NCI-H2171 (cell line): ENCODE measurements at places on chromosomes 11 and 22.

DNA sequence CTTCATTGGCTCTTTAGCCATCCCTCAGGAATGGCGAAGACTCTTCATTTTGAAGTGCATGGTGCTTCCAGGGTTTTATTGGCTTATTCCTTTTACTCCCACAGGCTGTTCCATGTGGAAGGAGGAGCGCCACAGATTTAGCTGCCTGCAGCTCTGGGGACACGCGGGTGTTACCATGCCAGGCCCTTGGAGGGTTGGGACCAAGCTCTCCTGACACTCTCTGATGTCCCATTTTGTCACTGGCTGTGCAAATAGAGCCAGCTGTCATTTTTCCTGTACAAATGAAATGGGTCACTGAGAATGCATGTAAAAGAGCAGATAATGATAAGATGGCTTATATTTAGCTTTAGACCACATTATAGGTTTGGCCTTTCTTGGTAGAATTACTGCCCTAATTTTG lies 9.2 kb downstream of the THYN1 start:
- DNase-seq = no peak

- no peak for DNase-seq
These were observed 51.7 kb downstream of the BARX2 start for GRCh38 chr11:129427376-129427775.

GRCh38 chr11:133343951-133344350 lies 188.3 kb downstream of the OPCML start:
- no peak for DNase-seq

- peak; percentile 53 for DNase-seq
These were observed 7.3 kb upstream of the TP53I11 start for GRCh38 chr11:44957776-44958564.

GRCh38 chr22:17493419-17493981 lies 69.8 kb upstream of the SLC25A18 start:
- DNase-seq = no peak

DNA sequence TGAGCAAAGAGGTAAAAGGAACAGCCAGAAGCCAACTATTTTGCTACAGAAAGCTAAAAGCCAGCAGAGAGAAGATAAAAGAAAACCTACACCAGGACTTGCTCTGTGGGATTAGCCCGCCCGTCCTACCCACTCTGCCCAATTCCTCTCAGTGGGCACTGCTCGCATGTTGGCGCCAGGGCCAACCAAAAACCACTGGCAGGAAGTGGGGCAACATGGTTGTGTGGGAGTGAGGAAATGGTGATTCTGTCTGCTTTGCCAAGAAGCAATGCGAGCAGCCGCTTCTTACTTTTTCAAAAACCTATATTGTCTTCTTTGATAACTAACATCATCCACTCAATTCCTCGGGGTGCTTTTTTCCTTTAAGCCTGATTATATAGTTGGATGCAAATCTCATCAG lies 14.2 kb upstream of the APOA1 start:
- DNase-seq = no peak

- DNase-seq = no peak
These were observed 12.8 kb downstream of the ATM start for GRCh38 chr11:108235633-108236032.

- DNase-seq = no peak
These were observed 27.8 kb downstream of the CD82 start for GRCh38 chr11:44593251-44593650.

DNA sequence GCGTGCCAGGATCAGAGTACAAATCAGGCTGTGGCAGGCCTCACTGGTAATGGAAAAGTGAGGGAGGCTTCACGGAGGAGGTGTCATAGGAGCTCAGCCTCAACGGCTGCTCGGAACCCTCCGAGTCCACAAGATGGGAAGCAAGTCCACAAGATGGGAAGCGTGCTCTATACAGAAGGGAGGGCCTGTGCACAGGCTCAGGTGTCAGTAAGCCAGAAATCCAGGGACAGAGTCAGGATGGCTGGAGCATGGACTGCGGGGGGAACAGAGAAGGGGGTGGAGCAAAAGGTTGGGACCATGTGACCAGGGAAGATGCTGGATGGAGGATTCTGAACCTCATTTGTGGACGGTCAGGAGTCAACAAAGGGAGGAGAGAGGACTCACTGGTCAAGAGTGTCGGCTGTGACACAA lies 3.4 kb upstream of the DPP3 start:
- DNase-seq = no peak

- DNase-seq = peak; percentile 95
These were observed at the start of gene PAK1 for GRCh38 chr11:77473801-77474683. Gene PAK1, minus strand, starts transcription at chr11:77474094. Its CDS starts 81,574 bp downstream, at chr11:77392520.

- no peak for DNase-seq
These were observed 55.9 kb downstream of the NAT10 start for GRCh38 chr11:34161361-34161760.

DNA sequence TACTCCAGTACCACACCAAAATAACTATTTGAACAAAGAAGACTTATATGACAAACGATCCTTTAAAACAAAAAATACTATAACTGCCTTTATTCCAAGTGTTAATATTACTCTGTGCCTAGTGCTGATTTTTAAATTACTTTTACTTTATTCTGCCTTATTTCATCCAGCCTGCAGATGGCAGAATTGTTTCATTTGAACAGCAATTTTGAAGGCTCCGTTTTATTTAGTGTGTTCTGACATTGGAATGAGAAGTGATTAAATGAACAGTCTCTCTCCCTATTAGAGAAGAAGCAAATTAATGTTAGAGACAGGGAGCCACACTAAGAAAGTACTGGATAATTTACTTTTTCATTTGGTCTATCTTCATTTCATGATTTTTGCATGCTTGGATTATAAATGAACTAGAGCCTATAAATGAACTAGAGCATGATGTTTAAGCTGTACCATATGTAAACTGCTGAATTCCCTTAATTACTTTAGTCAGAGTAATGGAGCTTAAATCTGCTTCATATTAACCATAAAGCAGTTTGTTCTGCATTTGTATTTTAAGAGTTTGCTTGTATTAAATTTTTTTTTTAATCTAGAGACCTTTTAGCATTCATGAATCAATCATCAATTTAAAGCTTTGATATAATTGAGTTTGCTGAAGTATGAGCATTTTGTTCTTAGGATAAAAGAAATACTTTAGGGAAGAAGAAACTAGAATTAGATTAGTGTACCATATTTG lies 9.8 kb downstream of the PDHX start:
- peak; percentile 61 for DNase-seq

- DNase-seq = no peak
These were observed 49.3 kb downstream of the PPME1 start for GRCh38 chr11:74220376-74220775.

- no peak for DNase-seq
These were observed 60.9 kb upstream of the BMAL1 start for GRCh38 chr11:13216711-13217075.

- DNase-seq = no peak
These were observed 552.8 kb upstream of the LRRC4C start for GRCh38 chr11:42012271-42012670.

GRCh38 chr11:121953122-121953521 lies 162.9 kb downstream of the BLID start:
- DNase-seq = no peak

GRCh38 chr11:36019005-36019596 lies 75.2 kb downstream of the LDLRAD3 start:
- no peak for DNase-seq

DNA sequence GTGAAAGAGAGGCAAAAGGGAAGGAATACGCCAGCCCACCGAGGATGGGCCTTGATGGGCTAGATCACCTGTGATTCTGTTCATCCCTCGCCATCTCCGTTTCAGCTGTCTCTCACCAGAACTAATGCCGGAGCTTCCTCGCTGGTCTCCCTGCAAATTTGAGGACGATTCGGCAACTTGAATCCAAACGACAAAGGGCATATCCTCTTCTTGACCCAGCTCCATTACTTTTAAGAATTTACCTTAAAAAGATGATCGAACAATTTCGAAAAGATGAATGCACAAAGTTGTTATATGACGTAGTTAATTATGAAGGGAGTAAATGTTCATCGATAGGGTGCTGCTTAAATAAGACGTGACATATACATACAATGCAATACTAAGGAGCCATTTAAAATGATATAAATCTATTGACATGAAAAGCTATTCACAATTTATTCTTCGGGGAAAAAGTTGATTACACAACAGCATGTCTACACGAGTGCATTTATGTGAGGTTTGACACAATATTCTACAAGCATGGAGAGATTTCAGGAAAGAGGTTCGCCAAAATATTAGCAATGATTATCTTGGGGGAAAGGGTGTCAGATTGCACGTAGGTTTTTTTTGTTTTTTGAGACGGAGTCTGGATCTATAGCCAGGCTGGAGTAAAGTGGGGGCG lies 937 bp upstream of the FAM168A start:
- peak; percentile 53 for DNase-seq

GRCh38 chr11:65215441-65216076 lies 33.8 kb downstream of the CAPN1 start:
- no peak for DNase-seq

DNA sequence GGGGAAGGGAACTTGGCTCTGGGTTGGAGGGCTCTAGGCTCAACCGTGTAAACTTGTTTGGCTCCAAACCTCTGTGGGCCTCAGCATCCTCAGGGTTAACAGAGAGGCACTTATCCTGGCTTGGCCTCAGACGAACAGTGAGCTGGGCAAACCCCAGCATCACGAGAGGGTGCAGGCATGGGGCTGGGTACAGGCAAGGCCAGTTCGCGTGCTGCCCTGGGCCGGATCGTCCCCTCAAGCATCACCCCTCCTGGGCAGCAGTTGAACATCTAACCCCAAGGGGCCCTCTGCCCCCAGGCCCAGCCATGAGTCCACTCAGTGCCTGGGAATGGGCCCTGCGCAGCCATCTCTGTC lies 1.9 kb downstream of the EHBP1L1 start:
- no peak for DNase-seq

- DNase-seq = no peak
These were observed 1.5 kb downstream of the ASPHD2 start for GRCh38 chr22:26430600-26430999.

DNA sequence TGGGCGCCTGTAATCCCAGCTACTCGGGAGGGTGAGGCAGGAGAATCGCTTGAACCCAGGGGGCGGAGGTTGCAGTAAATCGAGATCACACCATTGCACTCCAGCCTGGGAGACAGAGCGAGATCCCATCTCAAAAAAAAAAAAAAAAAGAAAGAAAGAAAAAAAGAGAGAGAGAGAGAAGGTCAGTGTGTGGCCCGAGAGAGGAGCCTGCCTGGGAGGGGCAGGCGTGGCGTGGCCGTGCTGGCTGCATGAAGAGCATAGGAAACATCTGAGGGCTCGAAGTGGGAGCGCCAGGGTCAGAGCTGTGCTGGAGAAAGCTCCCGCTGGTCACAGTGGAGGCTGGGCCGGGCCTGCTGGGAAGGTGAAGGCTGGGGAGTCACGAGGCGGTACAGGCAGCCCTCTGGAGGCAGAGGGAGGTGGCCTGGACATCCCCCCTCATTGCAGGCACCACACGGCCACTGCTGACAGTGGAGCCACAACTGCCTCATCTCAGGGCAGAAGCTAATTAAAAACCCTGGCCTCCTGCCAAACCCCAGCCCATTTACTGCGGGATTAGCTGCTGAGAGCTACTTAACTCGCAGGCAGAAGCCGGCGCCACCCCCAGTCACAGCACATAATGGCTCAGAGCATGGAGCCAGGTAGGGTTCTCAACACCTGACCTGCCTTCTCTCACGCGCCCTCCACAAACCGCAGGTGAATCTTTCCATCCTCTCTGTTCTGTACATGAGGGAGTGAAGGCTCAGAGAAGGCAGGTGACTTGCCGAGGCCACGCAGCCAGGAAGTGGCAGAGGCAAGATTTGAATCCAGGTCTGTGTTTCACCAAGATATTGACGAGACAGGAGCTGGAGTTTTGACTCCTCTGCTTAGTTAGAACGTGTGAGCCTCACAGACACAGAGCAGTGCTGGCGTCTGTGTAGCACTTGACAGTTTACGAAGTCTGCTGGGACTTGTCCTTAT lies 32.6 kb downstream of the NFAM1 start:
- peak; percentile 92 for DNase-seq

GRCh38 chr11:95884376-95884775 lies 39.5 kb downstream of the MTMR2 start:
- no peak for DNase-seq

DNA sequence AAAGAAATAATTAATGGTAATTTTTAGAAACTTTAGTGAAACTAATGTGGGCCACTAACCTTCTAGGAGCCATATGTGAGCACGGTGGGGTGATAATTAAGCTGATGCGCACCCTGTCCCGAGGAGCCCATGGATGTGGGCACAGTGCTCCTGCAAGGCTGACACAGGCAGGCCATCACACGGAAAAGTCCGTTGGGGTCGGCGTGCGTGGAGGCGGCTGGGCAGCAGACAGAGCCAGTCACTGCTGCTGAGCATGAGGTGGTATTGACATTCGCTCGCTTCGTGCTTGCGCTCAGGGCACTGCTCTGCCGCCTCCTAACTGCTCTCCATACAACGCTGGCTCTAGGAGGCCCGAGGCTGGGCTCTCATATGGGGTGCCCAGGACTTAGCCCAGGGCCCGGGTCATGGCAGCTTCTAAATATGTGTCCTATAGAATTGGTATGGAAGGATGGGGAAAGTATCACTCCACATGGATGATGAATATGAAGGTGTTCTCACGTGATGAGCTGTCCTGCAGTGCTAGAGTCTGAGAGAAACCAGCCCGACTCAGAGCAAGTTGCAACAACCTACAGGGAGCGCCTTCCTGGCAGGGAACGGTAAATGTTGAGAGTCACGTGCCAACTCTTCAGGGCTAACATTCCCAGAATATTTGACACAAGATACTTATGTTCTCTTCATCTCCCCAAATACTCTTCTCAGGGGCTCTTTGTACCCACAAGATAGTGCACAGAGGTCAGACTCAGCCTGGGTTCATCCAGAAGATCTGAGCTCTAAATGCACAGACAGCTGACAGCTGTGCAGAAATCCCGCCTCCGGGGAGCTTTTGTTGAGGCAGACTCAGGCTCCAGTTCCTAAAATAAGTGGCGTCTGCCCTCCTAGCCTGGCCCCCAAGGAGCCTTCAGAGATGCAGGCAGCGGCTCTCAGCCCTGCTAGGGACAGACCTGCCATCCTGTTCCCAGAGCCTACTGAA lies 50.6 kb upstream of the ARFGAP3 start:
- DNase-seq = peak; percentile 61

GRCh38 chr11:87356428-87356827 lies 318.7 kb downstream of the TMEM135 start:
- DNase-seq = no peak

- no peak for DNase-seq
These were observed 24.6 kb downstream of the DCPS start for GRCh38 chr11:126328444-126328843.

GRCh38 chr11:123308077-123308476 lies 113.0 kb upstream of the CLMP start:
- no peak for DNase-seq

GRCh38 chr22:36228944-36229343 lies 10.4 kb downstream of the APOL2 start:
- DNase-seq = no peak

GRCh38 chr11:32366666-32367065 lies 68.7 kb downstream of the WT1 start:
- DNase-seq = no peak

GRCh38 chr11:897253-898142 lies 13.1 kb downstream of the CHID1 start:
- DNase-seq = no peak

- no peak for DNase-seq
These were observed 266.0 kb upstream of the NARS2 start for GRCh38 chr11:78840623-78841022.
